Tongue (tissue), 3 donors: ENCODE measurements at places on chromosomes 5 and 9. TPM values are rescaled to one million over a fixed set of nuclear protein-coding genes. Genes with fewer than 3 reads are reported as not detected.

PDLIM4 gene
- total RNA-seq = 49.6 TPM

VAV2 gene
- 15.7 TPM for total RNA-seq

IRX1 gene
- 1.6 TPM for total RNA-seq

TLE4 gene
- total RNA-seq = 27.8 TPM
